ENCODE measurements at places on chromosomes 12 and 14.

- DNase-seq: no peak
Observed at GRCh38 chr14:71136386-71137060, 229.3 kb downstream of the PCNX1 start.

GRCh38 chr14:99657645-99658155 lies 12.8 kb downstream of the HHIPL1 start:
- DNase-seq: no peak

DNA sequence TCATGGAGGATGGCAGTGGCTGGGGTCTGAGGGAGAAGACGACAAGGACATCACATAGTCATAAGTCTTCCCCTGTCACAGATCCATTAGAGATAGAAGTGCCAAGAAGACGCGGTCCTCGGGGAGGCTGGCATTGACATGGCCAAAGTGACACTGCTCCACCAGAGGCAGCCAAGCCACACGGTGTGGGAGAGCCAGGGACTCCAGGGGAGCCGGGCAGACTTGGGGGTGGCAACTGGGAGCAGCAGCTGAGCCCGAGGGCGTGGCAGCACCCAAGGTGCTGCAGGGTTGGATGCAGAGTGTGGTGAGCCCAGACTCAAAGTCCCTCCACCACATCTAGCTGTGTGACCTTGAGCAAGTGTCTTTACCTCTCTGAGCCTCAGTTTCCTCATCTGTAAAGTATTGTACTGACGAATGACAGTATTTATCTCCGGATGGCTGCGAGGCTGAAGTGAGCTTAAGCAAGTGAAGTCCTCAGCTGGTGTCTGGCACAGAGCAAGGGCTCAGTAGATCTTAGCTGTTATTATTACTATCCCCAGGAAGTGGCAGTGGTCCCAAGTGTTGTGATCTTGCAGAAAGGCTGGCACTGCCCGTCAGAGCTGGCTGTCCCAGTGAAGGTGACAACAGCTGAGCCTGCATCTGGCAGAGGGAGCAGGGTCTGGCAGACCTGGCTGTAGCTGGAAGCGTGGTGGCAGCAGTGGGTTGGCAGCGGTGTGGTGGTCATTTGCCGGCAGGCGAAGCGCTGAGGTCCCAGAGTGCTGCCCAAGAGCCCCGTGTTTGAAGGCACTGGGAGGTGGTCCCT lies 54.9 kb downstream of the ZNF664 start:
- no peak for DNase-seq

DNA sequence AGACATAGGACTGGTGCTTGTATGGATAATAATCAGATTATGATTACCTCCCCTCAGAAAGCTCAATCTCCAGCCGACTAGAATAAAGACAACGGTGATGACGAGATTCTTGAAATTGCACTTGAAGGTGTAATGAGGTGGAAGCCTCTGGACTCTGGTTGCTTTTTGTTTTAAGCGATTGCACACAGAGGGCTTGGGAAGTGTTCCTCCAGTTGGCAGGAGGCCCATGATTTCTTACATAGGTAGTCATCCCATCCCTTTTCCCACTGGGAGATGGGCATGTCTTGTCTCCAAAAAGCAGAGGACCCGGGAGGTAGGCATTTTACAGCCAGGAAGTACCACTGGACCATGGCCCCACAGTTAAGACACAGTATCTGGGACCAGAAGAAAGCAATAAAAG lies 165.7 kb upstream of the FKBP4 start:
- no peak for DNase-seq

- DNase-seq: no peak
Observed at GRCh38 chr12:51242876-51243275, 4.2 kb downstream of the DAZAP2 start.

- peak; percentile 62 for DNase-seq
Observed at GRCh38 chr14:98189511-98189910, 1082.5 kb downstream of the BCL11B start.

GRCh38 chr12:115132905-115133304 lies 448.9 kb upstream of the TBX3 start:
- no peak for DNase-seq
